ENCODE measurements at places on chromosomes 7 and 10.

- DNase-seq, result no peak
These were observed 74.8 kb upstream of the CXCL12 start for GRCh38 chr10:44459671-44460070.

DNA sequence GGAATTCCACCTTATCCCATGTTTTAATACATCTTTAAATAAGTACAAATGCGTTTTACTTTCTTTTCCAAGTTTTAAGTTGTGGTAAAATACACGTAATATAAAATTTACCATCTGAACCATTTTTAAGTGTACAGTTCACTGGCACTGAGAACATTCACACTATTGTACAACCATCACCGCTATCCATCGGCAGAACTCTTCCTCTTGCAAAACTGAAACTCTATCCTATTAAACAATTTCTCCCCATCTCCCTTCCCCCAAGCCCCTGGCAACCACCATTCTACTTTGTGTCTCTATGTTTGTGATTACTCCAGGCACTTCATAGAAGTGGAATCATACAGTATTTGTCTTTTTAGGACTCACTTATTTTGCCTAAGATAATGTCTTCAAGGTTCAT, 33.8 kb downstream of the HIP1 start:
- DNase-seq, result no peak

GRCh38 chr10:100053686-100054460, 27.8 kb downstream of the CPN1 start:
- DNase-seq, result no peak

- no peak for DNase-seq
These were observed 145.1 kb downstream of the JMJD1C start for GRCh38 chr10:63320683-63321082.

- DNase-seq, result no peak
These were observed 28.3 kb upstream of the LMTK2 start for GRCh38 chr7:98078197-98078870.

- DNase-seq, result no peak
These were observed 54.7 kb downstream of the STEAP1B start for GRCh38 chr7:22445140-22445743.

- no peak for DNase-seq
These were observed 3.1 kb upstream of the ZNF12 start for GRCh38 chr7:6709808-6710207.

DNA sequence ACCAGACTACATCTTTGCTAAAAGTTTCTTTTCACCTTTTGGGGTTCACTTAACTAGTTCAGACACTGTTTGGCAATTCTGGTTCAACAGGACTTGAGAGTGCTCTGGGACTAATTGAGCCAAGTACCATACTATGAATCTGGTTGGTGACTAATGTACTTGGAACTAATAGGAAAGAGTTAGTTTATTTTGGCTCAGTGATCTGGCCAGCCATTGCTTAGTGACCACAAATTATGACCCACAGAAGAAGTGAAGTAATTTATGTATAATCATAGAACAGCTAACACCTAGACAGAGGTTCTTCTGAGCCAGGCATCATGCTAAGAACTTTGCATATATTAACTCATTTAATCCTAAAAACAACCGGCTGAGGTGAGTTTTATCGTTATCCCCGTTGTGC, 126.5 kb upstream of the JCAD start:
- no peak for DNase-seq

DNA sequence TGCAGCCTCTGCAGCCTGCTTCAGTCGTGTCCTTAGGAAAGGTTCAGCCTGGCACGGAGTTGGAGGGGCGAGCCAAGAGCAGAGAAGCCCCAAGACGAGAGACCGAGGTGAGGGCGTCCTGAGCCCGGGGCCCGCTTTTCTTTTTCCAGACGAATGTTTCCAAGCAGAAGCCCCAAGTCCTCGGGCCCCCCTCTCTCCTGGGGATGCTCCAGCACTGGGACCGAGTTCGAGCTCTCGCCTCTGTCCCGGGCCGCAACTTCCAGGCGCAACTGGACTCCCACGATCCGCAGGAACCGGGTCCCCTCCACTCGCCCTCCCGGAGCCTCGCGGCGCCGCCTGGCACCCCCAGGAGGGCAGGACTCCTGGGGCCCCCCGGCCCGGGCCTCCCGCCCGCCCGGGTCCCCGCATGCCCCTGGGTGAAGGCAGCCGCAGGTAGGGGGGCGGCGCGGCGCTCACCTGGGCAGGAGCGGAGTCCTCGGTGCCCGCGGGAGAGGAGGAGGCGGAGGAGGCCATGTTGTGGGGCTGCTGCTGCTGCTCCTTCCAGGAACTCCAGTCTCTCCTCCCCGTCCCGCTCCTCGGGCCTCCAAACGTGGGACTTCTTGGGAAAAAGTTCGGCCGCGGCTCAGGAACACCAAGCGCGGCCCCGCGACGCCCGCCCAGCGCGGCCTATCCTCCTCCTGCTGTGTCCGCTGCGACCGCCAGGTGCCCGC, 45.3 kb upstream of the CDK1 start:
- peak; percentile 36 for DNase-seq

GRCh38 chr10:103584216-103585010, 90.9 kb downstream of the NEURL1 start:
- DNase-seq, result peak; percentile 97

DNA sequence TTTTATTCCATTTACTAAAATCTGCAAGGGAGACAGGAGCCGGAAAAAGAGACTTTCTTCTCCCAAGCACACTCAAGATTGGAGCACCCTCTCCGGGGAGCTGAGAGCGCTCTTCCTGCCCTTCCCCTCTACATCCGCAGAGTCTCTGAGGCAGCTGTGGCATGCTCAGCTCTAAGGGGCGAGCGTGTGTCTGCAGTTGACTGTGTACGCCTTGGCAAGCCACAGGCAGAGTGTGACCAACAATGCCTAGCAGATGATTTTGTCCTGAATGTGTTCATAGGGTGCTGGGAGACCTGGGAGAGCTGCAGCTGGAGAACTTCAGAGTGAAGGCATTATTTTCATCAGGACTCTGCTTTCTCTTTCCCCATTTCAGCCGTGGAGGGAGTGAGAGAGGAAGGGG, 20.7 kb downstream of the MTURN start:
- no peak for DNase-seq

DNA sequence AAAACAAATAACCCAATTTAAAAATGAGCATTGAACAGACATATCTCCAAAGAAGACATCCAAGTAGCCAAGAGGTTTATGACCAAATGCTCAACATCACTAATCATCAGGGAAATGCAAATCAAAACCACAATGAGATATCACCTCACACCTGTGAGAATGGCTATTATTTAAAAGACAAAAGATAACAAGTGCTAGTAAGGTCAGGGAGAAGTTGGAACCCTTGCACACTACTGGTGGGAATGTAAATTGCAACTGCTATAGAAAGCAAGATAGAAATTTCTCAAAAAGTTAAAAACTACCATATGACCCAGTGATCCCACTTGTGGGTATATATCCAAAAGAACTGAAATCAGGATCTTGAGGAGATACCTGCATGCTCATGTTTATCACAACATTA, 49.5 kb downstream of the SGMS1 start:
- no peak for DNase-seq

GRCh38 chr7:130896051-130896881, 162.3 kb upstream of the KLF14 start:
- DNase-seq, result no peak

DNA sequence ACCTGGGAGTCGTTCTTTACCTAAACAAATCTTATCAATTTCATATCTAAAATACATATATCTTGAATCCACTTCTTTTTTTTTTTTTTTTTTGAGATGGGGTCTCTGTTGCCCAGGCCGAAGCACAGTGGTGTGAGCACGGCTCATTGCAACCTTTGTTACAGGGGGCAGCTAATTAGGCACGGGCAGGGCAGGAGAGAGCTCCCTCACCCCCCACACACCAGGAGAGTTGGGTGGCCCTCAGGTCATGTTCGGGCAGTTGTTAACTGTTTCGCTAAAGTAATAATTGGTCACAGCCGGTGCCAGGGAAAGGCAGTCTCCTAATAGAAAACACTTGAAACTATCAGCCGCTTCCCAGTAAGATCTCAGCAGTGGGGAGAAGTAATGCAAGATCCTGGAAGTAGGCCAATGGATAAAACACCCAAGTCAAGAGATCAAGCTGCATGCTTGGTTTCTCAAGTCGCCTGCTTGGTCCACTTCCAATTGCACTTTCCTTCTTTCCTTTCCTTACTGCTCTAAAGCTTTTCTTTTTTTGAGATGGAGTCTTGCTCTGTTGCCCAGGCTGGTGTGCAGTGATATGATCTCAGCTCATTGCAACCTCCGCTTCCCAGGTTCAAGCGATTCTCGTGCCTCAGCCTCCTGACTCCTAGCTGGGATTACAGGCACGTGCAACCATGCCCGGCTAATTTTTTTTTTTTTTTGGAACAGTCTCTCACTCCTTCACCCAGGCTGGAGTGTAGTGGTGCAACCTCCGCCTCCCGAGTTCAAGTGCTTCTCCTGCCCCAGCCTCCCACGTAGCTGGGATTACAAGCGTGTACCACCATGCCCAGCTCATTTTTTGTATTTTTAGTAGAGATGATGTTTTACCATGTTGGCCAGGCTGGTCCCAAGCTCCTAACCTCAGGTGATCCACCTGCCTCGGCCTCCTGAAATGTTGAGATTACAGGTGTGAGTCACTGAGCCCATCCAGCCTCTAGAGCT, 21.3 kb upstream of the EFCAB10 start:
- no peak for DNase-seq

DNA sequence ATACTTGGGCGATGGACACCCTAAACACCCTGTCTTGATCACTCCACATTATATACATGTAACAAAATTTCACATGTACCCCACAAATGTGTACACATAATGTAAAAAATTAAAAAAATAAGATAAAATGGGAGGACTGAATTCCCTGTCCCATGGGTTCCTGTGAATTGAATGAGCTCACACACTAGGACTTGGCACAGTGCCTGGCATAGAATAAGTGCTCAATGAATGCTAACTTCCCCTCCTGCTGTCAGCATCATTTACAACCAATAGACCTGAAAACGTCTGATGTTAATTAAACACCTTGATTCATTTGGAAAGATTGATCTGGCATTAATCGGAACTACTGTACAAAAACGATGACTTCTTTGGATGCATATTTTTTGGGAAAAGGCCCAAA, 117.3 kb upstream of the ZNF438 start:
- DNase-seq, result no peak

GRCh38 chr7:46387646-46388045, 466.6 kb upstream of the IGFBP3 start:
- no peak for DNase-seq

- DNase-seq, result no peak
These were observed 233.1 kb upstream of the KLF6 start for GRCh38 chr10:4018054-4018511.

DNA sequence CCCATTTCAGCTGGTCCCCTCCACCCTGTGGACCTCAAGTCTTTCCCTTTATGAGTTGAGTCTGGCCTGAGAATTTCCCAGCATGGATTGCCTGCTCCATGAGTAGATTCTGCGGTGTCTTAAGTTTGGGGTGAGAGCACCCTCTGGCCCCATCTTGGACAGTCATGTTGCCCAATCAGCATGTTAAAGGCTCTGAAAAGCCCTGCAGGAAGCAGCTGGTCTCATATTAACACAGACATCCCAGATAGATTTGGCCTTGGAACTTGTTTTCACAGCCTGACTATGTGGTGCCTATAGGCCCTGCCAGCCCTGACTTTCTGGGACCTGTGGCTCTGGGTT, 15.5 kb upstream of the SLC29A3 start:
- DNase-seq, result no peak

DNA sequence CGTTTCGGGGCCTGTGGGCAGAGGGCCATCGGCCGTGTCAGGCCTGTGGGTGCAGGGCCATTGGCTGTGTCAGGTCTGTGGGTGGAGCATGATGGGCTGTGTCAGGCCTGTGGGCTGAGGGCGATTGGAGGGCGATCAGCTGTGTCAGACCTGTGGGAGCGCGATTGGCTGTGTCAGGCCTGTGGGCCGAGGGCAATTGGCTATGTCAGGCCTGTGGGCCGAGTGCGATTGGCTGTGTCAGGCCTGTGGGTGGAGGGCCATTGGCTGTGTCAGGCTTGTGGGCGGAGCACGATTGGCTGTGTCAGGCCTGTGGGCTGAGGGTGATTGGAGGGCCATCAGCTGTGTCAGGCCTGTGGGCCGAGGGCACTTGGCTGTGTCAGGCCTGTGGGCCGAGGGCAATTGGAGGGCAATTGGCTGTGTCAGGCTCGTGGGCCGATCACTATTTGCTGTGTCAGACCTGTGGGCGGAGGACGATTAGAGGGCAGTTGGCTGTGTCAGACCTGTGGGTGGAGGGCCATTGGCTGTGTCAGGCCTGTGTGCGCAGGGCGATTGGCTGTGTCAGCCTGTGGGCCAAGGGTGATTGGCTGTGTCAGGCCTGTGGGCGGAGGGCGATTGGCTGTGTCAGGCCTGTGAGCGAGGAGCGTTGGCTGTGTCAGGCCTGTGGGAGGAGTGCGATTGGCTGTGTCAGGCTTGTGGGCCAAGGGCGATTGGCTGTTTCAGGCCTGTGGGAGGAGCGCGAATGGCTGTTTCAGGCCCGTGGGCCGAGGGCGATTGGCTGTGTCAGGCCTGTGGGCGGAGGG, 54.1 kb downstream of the DYNC2I1 start:
- DNase-seq, result no peak
